ENCODE measurements at places on chromosomes 12 and 14.

DNA sequence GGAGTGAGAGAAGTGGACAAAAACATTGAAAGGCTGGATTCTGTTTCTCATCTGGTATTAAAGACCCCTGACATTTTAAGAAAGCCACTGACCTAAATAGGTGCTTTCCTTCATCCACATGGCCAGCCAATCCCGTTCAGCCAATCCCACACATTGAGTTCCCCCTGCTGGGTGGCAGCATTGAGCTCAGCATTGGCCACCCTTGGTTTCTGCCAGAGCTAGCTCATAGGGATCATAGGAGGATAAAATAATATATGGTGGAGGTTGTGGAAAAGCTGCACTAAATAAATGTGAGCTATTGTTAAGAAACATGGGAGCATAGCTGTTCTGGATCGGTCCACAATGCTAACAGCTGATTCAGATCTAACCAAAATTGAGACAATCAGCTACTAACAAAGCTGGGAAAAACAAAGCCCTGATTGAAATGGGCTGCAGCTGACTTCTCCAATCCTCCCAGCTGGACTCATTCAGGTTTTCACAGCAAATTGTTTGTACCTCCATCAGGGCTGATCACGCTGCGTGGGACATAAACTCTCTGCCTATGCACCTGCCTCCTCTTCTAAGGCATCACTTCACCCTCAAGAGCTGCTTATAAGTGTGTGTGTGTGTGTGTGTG lies 256.5 kb downstream of the EMP1 start:
- peak; percentile 57 for DNase-seq

GRCh38 chr14:71852181-71852580 lies 80.0 kb upstream of the RGS6 start:
- no peak for DNase-seq

DNA sequence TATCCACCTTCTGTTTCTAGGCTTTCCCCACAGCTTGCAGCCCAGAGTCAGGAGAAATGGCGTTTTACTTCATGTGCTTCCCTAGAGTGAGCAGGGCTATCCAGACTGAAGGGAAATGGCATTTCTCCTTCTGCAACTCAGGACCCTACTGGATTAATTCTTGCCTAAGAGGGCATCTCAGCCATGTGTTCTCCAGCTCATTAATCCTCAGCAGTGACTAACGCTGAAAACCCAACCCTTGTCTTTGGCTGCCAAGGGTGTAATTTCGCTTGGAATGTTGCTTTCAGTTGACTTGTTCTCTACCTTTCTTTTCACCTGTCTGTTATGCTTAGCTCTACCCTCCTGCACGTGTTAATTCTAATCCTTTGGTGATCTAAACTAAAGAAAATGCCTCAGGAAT lies 21.0 kb upstream of the EMP1 start:
- no peak for DNase-seq

- no peak for DNase-seq
Measured at GRCh38 chr14:77100961-77101360, 2.9 kb downstream of the CIPC start.

- no peak for DNase-seq
Measured at GRCh38 chr12:120119271-120119973, 2.9 kb upstream of the RAB35 start.

DNA sequence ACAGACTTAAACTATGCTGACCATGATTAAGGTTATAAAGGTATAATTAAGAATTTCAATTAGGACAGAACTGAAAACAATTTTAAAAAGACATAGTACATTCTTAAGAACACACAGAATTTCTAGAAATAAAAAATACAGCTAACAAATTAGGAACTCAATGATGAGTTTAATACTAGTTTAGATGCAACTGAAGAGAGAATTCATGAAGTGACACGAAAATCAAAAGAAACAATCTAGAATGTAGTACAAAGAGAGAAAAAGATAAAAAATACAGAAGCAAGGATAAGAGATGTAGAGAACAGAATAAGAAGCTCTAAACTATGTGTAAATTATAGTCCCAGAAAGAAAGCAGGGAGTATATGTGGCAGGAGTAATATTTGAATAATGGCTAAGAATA lies 187.8 kb upstream of the KRR1 start:
- DNase-seq = no peak

All from putamen (tissue), 1 donor.